Left cardiac atrium (tissue), 4 donors: ENCODE measurements at places on chromosomes 12 and 14. TPM values are rescaled to one million over a fixed set of nuclear protein-coding genes. Genes with fewer than 3 reads are reported as not detected.
A peak's percentile ranks its signal among the peaks of the same experiment; 100 is the strongest.

DNA sequence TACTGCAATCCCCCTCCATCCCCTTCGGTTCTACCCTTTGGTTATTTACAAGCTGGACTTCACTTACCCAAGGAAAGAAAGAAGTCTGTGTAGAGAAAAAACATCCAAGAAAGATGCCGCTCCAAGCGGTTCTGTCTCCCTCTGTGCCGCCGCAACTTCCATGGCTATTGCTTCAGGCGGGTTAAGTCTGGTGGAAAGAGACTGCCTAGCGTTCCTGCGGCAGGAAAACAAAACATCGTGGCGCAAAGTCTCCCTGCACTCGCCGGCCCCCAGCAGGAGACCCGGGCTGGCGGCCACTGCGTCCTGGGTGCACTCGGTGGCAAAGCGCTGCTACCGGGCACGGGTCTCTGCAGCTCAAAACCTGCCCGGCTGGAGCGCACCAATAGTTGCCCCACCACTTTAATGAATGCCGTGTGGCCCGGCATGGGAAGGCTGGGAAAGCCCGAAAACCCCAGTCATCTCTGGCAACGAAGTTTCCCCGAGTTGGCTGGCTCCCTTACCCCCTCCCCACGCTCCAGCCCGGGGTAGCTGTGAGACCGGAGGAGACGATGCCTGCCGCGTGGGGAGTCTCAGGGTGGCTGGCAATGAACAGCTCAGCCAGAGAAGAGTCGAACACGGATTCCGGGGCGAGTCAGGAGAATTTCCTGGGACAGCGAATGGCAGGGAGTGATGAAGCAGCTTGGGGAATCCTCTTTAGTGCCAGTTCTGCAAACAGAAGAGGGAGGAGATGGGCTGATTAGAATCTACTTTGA lies 3.5 kb upstream of the KCNK10 start:
- DNase-seq, result no peak

GRCh38 chr12:113096675-113097461 lies 38.7 kb downstream of the RASAL1 start:
- DNase-seq, result no peak

- DNase-seq, result no peak
These were observed 25.4 kb downstream of the PPP4R3A start for GRCh38 chr14:91484744-91485143.

DNA sequence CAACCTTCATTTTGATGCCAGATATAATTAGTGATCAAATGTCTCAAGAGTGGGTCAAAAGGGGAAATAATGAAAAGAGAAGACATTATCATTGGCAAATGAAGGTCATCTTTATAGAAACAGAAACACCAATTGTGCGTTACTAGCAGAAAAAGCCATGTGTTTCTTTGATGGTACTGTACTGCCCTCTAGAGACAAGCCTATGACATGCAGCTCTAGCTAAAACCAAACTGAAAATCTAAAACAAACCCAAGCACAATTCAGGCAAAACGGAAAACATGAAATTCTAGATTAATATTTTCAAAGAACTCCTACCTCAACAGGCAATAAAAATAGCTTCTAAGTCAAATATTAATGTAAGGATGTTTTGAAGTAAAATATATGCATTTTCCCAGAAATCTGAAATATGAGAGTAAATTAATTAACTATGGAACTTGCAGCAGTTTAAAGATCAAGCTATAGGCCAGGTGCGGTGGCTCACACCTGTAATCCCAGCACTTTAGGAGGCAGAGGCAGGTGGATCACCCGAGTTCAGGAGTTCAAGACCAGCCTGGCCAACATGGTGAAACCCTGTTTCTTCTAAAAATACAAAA lies 115.4 kb downstream of the KLHL28 start:
- no peak for DNase-seq

DNA sequence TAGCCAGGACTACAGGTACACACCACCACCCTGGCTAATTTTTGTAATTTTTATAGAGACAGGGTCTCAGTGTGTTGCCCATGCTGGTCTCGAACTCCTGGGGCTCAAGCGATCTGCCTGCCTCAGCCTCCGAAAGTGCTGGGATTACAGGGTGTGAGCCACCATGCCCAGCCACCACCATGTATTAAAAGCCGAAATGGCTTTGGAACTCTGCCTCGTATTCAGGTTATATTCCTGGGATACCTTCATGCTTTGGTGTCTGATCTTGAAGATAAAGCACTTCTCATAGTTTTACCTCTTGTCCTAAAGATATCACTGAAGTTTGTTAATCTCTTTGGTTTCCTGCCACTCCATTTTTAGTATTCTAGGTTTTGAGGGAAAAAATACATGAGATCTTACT lies 47.2 kb downstream of the MYO1H start:
- DNase-seq, result no peak

GRCh38 chr14:95256776-95257060 lies 63.0 kb downstream of the CLMN start:
- no peak for DNase-seq

DNA sequence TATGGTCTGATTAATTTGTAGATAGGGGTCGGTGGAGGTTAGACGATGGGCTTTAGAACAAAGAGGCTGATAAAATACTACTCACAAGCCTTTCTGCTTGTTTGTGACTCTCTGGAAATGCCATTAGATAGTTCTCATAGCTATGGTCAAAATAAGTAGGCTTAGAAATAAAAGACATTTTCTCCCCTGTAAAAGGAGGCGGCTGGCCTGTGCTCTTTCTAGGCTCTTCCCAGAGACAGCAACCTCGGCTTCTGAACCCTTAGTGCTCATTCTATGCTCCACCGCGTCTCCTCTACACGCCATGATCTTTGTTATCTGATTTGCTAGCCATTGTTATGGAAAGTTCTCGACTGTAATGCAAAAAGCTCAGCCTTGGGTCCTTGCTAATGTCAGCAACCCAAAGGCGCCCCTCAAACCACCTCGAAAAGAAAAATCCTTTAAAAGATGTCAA lies 64.5 kb downstream of the CRADD start:
- no peak for DNase-seq

GRCh38 chr12:42234970-42235369 lies 3.1 kb downstream of the YAF2 start:
- DNase-seq, result no peak

- DNase-seq, result no peak
These were observed 63.2 kb downstream of the PLEKHA5 start for GRCh38 chr12:19192710-19193109.

GRCh38 chr14:21917699-21918436 lies 244.2 kb upstream of the OR4E1 start:
- DNase-seq, result peak; percentile 30

The SLC6A12 gene
- total RNA-seq, result 0.41 TPM

- DNase-seq, result peak; percentile 48
These were observed at the start of gene IKZF4 for GRCh38 chr12:56020423-56021184. Gene IKZF4, plus strand, starts transcription at chr12:56021043. Its CDS starts 451 bp downstream, at chr12:56021494.

The PKP2 gene
- 124 TPM for total RNA-seq

The KRT79 gene
- 0.16 TPM for total RNA-seq

The ZNF385A gene
- total RNA-seq, result 20.4 TPM

The SPIC gene
- not detected for total RNA-seq

The MIP gene
- not detected for total RNA-seq

The WSCD2 gene
- 0.44 TPM for total RNA-seq
